ENCODE measurements at places on chromosomes 1 and 21. TPM values are rescaled to one million over a fixed set of nuclear protein-coding genes. Genes with fewer than 3 reads are reported as not detected.

DNA sequence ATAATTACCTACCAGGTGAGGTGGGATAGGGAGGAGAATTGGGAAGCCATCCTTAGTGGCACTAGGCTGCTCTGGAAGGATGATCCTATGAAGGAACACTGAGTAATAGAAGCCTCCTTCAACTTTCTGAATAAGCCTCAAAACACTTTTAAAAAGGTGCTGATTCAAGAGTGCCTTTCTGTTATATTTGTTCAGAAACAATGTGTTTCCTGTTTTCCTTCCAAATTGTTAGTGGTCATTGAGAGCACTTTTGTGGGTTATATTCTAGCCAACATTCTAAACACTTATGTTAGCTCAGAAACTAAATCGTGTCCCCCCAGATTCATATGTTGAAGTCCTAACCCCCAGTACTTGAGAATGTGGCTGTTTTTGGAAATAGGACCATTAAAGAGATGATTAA lies 237.3 kb downstream of the TNR start:
- no peak for DNase-seq

DNA sequence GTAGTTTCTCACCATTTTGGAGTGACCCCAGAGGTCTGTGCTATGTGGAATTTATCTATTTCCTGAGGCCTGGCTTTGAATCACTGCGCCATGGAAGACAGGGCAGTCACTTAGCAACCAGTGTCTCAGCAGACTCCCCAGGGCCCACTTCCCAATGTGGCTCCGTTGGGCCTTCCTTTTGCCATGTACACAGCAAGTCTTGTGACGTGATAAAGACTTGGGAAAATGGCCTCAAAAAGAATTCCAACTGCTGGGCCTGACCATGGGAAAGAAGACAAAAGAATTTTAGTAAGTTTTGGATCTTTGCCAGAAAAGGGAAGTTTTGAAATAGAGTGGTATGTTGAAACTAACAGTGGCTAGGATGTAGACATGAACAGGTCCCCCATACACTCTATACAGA lies 36.2 kb downstream of the TLR5 start:
- peak; percentile 72 for DNase-seq

MYOG gene
- total RNA-seq, result not detected

- DNase-seq, result no peak
These were observed 161.6 kb downstream of the LRRC40 start for GRCh38 chr1:70043804-70044203.

GRCh38 chr1:94036730-94037129 lies 84.2 kb downstream of the ABCA4 start:
- no peak for DNase-seq

GRCh38 chr1:111512132-111512889 lies 8.9 kb upstream of the ADORA3 start:
- no peak for DNase-seq

GRCh38 chr1:103337779-103338178 lies 187.7 kb upstream of the RNPC3 start:
- DNase-seq, result no peak

DNA sequence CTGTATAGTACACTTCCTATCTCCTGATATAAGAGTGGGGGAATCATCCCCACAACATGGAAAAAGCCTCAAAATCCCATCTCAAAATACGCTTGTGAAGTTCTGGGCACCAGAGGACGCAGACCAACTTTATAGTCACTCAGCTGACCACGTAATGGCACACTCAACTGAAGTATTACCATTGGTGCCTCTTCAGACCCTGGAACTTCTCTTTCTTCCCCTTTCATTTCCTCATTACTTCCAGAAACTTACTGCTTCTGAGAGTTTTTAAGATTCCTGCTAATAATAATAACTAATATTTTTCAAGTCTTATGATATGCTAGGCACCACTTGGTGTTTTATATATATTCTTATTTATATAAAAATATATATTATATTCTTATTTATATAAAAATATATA lies 202.6 kb downstream of the PTPRC start:
- DNase-seq, result no peak

DNA sequence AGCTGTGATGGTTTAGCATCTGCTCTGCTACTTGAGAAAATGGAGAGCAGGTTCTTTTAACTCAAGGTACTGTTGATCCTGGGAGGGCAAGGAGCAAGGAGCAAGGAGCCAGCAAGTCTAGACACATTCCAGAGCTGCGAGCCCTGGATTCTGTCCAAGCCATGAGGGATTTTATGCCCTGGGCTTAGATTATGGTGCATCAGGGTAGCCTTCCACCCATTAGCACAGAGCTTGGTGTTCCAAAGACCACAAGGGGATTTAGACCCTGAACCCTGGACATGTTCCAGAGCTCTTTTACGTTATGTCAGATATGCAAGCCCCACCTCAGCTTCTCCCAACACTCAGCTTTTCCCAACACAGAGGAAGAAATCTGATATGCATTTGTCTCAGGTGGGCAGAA lies 2.0 kb upstream of the OR14I1 start:
- no peak for DNase-seq

- peak; percentile 69 for DNase-seq
These were observed 14.8 kb upstream of the TMEM240 start for GRCh38 chr1:1554926-1555915.

GRCh38 chr1:150532860-150533259 lies 16.3 kb upstream of the ADAMTSL4 start:
- no peak for DNase-seq

DNA sequence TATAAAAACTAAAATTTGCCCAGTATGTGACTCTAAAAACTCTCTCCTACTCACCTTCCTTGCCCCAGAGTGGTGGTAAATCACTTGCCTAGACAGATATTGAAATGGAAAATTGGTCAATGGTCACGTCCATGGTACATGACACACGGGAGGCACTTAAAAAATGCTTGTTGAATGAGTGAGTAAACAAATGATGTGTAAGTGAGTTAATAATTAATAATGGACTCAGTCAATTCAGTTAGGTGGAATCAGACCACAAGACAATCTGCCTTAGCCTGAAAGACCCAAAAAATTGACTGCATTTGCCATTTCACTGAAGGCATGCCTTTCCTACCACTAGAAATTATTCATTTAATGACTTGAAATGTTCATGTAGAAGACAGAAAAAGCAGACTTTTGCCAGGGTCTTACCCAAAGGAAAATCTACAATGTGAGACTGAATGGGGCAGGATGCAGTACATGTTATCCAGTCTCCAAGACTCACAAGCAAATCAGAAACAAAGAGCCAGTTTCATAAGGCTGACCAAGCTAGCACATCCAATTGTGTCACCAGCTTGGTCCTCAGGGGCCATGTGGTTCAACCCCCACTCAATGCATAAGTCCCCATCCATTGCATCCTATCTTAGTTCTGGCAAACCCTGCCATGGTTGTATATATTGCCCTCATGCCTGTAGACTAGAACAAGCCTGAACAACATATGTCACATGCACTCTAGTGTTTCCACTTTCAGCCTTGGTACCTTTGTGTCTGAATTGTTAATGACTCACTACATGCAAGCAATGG lies 73.6 kb downstream of the TBX15 start:
- no peak for DNase-seq

DNA sequence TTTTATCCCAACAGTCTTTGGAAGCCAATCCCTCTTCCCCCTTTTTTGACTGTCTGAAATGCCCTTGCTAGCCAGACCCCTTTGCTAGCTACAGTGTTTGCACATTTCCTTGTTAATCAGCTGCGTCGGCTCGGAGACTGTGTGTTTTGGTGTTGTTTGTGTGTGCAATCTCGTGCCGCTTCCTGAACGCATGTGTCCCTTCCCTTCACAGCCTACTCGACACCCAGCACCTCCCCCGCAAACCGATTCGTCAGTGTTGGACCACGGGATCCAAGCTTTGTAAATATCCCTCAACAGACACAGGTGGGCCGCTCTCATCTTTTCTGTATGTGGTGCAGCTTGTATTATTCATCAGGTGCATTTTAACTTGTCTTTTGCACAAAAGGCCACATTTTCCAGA lies 298.7 kb downstream of the TM2D1 start:
- no peak for DNase-seq

DNA sequence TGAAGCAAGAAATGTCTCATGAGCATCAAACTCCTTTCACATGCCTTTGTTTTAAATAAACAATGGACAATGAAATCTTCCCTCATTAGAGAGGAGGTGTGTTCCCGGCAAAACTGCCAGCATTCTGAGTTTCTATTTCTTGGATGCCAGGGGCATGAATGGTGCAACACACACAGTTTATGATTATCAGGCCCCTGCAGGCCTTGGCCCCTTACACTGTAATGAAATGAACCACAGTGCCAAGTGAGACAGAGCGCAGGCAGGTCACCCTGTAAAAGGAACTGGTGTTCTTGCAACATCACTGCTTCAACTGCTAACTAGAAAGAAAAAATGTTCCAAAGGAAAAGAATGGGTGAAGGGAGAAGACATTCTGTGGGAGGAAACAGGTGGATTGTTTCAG lies 3.8 kb upstream of the PIGC start:
- DNase-seq, result no peak

DNA sequence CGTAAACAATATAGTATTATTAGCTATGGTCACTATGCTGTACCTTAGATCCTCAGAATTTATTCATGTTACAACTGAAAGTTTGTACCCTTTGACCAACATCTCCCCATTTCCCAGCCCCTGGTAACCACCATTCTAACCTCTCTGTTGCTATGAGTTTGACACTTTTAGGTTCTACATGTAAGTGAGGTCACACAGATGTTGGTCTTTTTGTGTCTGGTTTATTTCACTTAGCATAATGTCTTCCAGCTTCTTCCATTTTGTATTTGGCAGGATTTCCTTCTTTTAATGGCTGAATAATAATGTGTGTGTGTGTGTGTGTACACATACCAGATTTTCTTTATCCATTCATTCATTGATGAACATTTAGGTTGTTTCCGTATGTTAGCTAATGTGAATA lies 139.5 kb downstream of the FAF1 start:
- DNase-seq, result no peak

DNA sequence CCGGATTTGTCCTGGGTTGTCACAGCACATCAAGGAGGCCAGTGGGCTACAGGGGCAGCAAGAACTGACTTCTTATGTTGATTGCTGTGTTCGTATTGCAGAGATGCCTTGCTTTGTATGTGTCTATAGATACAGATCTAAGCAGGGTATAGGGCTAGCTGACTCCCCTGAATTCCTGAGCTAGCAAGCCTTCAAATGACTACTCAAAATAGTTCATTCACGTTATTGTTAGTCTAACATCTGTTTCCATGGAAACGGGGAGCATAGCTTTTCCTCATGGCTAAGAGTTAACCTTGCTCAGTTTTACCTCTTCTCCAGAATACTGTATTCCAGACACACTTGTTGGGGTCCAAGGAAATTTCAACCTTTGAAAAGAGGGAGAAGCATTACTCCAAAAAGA lies 24.1 kb downstream of the TRIM45 start:
- no peak for DNase-seq

DNA sequence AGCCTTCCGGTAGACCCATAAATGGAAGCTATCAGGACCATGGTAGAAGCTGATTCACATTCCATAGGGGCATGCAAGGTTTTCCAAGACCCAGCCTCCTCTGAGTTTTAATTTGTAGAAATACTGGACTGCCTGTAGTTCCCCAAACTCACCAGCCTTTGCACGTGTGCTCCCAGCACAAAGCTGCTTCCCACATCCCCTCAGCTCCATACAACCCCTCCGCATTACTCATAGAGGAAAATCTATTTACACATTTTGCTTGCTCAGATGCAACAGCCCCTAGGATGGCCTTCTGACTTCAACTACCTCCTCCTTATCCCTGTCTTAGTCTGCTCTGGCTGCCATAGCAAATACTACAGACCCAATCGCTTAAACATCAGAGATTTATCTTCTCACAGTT lies 336.2 kb downstream of the SETD4 start:
- no peak for DNase-seq

DNA sequence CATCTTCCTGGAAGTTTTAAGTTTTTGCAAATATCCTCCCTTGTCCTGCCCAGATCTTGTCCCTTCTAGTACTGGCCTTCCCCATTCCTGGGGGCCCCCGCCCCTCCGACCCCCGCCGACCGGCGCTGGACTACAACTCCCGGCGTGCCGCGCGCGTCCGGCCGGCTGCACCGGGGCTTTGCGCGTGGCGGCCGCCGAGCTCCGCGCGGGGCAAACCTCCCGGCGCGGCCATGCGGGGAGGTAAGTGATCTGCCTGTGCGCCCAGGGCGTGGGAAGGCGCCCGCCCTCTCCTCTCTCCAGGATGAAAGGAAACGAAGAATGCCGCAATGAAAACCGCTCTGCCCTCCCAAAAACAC lies 3.2 kb upstream of the SAMD13 start:
- DNase-seq, result peak; percentile 82

KRTAP6-2 gene
- not detected for total RNA-seq

RIPK4 gene
- total RNA-seq, result 0.69 TPM

DNA sequence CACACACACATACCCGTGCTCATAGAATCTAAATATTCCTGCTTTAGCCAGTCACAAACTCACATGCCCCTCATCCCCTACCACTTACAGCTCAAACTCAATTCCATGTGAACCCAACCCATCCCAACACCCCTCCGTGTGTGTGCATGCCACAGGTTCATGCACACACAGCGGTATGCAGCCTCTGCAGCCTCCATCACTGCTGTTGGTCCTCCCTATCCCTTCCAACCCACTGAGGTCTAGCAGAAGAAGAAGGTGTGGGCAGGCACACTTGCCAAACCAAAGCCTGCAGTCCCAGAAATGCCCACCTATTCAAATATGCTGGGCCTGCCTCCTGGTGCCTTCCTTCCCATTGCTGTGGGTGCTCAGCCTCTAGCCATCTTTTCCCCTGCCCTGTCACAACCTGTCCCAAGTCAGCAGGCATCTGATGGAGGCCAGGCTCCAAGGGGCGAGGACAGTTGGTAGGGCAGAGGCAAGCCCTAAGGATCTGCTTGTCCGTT lies 26.2 kb downstream of the SLC2A1 start:
- DNase-seq, result no peak
